Activated T-helper 1 cell treated with anti-CD3 and anti-CD28 coated beads, Interleukin-2, amount 50 U/mL, for 16 hours (primary cell): ENCODE measurements at places on chromosomes 16 and 17.

DNA sequence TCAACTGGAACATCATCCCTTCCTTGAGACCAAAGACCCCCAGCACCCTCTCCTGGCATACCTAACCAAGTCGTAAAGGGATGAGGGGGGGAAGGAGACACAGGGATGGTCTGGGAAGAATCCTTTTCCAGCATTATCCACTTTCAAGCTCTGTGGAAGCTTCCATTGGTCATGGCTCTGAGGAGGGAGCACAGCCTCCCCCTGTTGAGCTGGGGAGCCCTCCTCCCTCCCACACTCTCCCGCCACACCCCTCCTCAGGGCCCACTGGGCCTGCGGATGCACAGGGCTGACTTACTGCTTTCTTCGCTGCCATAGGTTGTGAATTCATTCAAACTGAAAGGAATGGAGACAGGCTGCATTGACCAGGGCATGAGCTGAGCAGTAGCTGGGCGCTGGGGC lies 12.4 kb downstream of the CSF3 start:
- no peak for DNase-seq

DNA sequence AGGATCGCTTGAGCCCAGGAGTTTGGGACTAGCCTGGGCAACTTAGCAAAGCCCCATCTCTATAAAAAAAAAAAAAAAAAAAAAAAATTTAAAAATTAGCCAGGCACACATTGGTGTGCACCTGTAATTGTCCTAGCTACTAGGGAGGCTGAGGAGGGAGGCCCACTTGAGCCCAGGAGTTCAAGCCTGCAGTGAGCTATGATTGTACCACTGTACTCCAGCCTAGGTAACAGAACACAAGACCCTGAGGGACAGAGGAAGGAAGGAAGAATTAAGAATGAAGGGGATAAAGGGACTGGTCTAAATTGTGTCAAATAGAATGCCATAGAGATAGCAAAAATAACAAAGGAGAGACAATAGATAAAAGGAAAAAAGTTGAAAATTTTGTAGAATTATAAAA lies 102.8 kb downstream of the TRIM37 start:
- DNase-seq: no peak

GRCh38 chr16:48014349-48015135 lies 141.3 kb downstream of the ABCC12 start:
- no peak for DNase-seq

DNA sequence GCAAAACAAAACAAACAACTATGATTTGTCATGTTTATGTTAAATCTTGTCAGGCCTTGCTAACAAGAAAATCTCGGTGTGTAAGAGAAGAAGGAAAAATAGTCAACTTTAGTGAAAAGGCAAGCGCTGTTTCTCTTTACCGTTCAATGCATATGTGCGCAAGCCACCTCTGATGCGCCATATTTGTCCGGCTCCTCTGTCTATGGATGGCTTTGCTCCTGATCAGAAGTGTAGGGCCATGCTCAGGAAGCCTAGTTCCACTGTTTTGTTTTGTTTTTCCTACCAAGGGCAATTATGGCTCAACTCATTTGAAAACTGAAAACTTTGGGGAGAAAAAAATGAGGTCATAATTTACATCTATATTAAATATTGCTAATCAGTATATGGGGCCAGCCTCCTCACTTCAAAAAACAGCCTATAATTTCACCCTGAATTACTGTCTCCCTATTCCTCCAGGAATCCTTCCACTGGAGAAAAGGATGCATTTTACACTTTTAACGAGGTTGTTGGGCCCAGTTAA lies 4.5 kb downstream of the MAF start:
- DNase-seq: no peak

GRCh38 chr17:46742565-46743270 lies 75.8 kb downstream of the WNT3 start:
- DNase-seq: no peak

DNA sequence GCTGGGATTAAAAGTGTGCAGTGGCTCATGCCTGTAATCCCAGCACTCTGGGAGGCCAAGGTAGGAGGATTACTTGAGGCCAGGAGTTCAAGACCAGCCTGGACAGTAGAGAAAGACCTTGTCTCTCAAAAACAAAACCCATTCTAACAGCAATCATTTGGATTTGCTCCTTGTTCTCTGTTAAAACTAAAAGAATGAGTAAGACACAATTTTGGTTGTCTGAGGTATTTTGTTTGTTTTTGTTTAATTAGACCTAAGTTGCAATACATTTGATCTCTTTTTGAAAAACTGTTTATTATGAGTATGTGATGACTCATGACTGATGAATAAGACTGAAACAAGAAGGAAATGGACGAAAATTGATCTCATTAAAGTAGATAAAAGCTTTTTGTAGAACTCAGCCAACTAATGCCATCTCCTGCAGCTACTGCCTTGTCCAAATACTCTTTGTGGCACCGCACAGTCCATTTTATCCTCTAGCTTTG lies 29.0 kb downstream of the GLG1 start:
- DNase-seq: no peak
